Type B pancreatic cell (in vitro differentiated cells): ENCODE measurements at places on chromosomes 5 and 9. TPM values are rescaled to one million over a fixed set of nuclear protein-coding genes. Genes with fewer than 3 reads are reported as not detected.

GRCh38 chr5:14450018-14450524 lies 131.5 kb upstream of the OTULINL start:
- H3K36me3 ChIP-seq, result peaks cover 15% of the 10 kb centered on the region
- H3K27ac ChIP-seq, result peak overlapping the region; percentile 80
- DNase-seq, result no peak
- peaks cover 67% of the 10 kb centered on the region for H3K4me1 ChIP-seq
- H3K4me3 ChIP-seq, result peak overlapping the region; percentile 71
- no peaks in the 10 kb centered on the region for H3K27me3 ChIP-seq

- H3K4me3 ChIP-seq, result no peak overlapping the region
- no peaks in the 10 kb centered on the region for H3K36me3 ChIP-seq
- peaks cover 16% of the 10 kb centered on the region for H3K27me3 ChIP-seq
- H3K27ac ChIP-seq, result no peak overlapping the region
- no peaks in the 10 kb centered on the region for H3K4me1 ChIP-seq
Observed at GRCh38 chr5:156907667-156908066, 55.4 kb downstream of the TIMD4 start.

- no peak overlapping the region for H3K27ac ChIP-seq
- no peaks in the 10 kb centered on the region for H3K4me1 ChIP-seq
- H3K27me3 ChIP-seq, result peaks cover 17% of the 10 kb centered on the region
- no peak for DNase-seq
- no peaks in the 10 kb centered on the region for H3K36me3 ChIP-seq
Observed at GRCh38 chr9:101442736-101443135, 7.2 kb upstream of the ALDOB start.

The LCNL1 gene
- total RNA-seq, result not detected in 2 replicates

The CCDC183 gene
- 2.9 and 6.1 TPM in 2 replicates for total RNA-seq

DNA sequence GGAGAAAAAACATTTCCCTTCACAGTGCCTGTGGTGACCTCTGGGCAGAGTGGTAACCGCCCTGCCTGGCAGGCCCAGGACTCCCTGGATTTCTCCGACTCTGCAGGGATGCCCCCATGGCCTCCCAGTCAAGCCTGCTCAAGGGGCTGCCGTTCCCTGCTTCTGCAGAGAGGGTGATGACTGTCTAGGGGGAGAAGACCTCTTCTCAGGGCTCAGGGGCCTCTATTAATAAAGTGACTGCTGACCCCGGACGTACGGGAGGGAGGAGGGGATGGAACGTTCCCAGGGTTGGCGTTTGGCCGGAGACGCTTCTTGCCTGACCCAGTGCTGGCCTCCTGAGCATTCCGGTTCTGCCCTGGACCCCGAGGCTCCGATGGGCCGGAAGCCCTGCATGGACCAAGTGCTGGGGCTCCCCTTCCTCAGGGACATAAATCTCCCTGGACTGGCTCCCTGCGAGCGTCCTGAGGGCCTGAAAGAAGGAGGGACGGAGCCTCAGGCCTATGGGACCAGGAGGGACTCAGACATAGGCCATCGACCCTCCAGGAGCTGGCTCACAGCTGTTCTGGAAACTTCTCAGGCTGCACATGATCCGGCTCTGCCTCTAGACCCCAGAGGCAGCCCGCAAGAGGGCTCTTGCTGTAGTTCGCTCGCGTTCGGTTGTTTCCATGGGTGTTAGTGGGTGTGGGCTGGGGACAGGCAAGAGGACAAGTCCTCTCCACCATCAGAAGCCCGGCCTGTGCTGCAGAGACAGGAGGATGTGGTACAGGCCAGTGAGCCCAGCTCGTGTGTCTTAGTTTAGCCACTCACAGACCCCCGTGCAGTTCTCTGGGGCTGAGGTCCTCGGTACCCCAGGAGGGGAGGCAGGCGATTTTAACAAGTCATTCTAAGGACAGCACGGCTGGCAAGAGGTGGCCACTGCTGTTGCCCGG lies 8.1 kb upstream of the RNU6ATAC start:
- no peaks in the 10 kb centered on the region for H3K27me3 ChIP-seq
- H3K4me3 ChIP-seq, result no peak overlapping the region
- H3K4me1 ChIP-seq, result peaks cover 13% of the 10 kb centered on the region
- no peak for DNase-seq
- H3K27ac ChIP-seq, result peak overlapping the region; percentile 62

The WDR31 gene
- total RNA-seq, result 5.0 and 6.7 TPM in 2 replicates

GRCh38 chr5:25414742-25415141 lies 770.0 kb upstream of the CDH10 start:
- DNase-seq, result no peak
- no peaks in the 10 kb centered on the region for H3K36me3 ChIP-seq
- H3K4me1 ChIP-seq, result no peaks in the 10 kb centered on the region

The ABLIM3 gene
- 7.8 and 8.0 TPM in 2 replicates for total RNA-seq

DNA sequence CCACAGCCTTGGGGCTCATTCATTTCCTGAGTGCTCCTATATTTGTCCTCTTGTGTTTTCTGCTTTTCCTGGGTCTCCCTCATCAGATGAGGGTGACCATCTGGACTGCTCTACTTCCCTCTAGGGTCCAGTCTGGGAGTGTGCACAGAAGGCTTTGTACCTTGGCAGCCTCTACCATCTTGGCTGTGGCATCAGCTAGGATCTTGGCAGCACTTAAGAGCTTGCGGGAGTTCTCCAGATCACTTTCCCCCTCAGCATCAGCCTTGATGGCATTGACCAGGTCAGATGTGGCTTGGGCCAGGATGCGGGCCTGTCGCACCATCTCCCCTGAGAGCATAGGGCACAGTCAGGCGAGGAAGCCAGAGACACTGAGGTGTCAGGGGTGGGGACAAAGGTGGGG lies 15.8 kb downstream of the TLN1 start:
- H3K27ac ChIP-seq, result no peak overlapping the region
- H3K4me1 ChIP-seq, result no peaks in the 10 kb centered on the region
- H3K4me3 ChIP-seq, result no peak overlapping the region

GRCh38 chr9:117122102-117122501 lies 292.8 kb downstream of the ASTN2 start:
- no peak overlapping the region for H3K4me3 ChIP-seq
- no peaks in the 10 kb centered on the region for H3K36me3 ChIP-seq
- H3K27me3 ChIP-seq, result no peaks in the 10 kb centered on the region

DNA sequence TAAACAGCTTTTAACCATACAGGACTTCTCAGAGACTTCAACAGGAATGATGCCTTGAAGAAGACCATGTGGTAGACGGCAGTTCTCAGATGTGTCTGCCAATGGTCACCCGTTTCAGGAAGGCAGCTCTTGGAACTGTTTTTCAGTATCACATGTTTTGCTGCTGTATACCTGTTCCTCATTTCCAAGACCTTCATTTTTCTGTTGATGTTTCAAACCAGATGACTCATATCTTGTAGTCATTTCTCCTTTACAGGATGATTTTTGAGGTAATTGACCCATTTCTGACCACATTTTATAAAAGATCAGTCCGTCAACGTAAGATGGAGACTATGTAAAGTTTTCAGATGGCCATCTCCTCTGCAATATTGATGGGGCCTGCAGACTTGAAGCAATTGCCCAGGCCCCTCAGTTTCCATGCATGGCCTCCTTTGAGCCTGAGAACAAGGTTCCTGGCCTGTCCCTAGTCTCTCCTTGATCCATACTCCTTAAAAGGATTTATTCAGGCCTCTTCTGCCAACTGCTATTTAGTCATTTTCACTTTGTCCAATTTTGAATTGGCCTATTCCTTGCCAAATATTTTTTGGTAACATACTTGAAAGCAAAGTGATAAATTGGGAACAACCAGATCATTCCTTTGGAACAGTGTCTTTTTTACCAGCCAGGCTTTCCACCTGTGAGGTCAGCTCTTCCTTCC lies 128.6 kb downstream of the PDZD2 start:
- no peaks in the 10 kb centered on the region for H3K36me3 ChIP-seq
- H3K4me3 ChIP-seq, result no peak overlapping the region
- H3K4me1 ChIP-seq, result peaks cover 10% of the 10 kb centered on the region
- DNase-seq, result no peak
- H3K27me3 ChIP-seq, result no peaks in the 10 kb centered on the region
- H3K27ac ChIP-seq, result no peak overlapping the region

DNA sequence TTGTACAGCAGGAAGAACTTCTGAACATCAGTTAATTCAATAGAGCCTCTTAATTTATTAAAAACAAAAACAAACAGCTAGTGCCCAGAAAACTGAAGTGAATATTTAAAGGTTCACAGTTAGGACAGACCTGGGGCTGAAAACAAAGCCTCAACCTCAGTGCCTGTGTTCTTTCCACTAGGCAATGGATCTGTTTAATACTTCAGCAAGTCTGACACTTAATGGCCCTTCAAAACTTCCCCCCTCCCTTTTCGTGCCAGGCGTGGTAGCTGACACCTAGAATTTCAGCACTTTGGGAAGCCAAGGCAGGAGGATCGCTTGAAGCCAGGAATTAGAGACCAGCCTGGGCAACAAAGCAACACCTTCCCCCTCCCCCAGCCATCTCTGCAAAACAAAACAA lies 54.5 kb upstream of the IFNK start:
- H3K4me1 ChIP-seq, result peaks cover 46% of the 10 kb centered on the region
- H3K27me3 ChIP-seq, result no peaks in the 10 kb centered on the region
- no peak overlapping the region for H3K4me3 ChIP-seq
- no peak for DNase-seq
- peaks cover 23% of the 10 kb centered on the region for H3K36me3 ChIP-seq

GRCh38 chr5:17151686-17152085 lies 65.7 kb upstream of the BASP1 start:
- no peak overlapping the region for H3K4me3 ChIP-seq
- H3K27ac ChIP-seq, result no peak overlapping the region
- H3K27me3 ChIP-seq, result no peaks in the 10 kb centered on the region
- no peak for DNase-seq
- H3K36me3 ChIP-seq, result no peaks in the 10 kb centered on the region

GRCh38 chr5:13708432-13708831 lies 236.1 kb downstream of the DNAH5 start:
- H3K36me3 ChIP-seq, result no peaks in the 10 kb centered on the region
- peaks cover 3% of the 10 kb centered on the region for H3K27me3 ChIP-seq
- no peak overlapping the region for H3K27ac ChIP-seq
- no peaks in the 10 kb centered on the region for H3K4me1 ChIP-seq
- no peak overlapping the region for H3K4me3 ChIP-seq
- no peak for DNase-seq

DNA sequence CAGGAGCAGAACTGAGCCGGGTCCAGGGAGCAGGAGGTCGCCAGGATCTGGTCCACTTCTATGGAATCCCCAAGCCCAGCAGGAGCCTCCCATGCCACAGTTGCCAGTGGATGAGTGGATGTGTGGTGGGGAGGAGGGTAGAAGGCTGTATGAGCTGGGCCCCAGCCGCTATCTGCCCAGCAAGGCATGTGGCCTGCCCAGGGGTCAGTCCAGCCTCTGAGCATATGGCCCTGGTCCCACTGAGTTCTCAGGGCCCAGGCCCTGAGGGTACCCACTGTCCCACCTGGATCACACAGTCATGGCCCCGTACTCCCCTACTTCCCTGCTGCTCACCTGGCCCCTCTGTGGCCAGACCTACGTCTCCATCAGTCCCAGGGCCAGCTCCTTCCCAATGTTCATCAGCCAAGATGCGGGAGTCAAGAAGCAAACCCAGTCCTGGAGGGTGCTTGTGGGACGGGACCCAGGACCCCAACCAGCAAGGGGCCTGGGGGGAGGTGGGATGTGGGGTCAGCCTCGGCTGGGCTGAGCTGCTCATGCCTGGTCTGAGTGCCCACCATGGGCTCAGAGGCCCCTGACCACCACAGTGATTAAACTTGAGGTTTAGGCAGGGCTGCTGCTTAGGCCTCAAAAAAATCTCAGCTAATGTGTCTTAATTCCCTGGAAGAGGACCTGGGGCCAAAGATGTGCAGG lies 152.7 kb downstream of the COL23A1 start:
- no peaks in the 10 kb centered on the region for H3K27me3 ChIP-seq
- H3K4me1 ChIP-seq, result peaks cover 36% of the 10 kb centered on the region
- H3K36me3 ChIP-seq, result no peaks in the 10 kb centered on the region
- H3K4me3 ChIP-seq, result no peak overlapping the region
- no peak overlapping the region for H3K27ac ChIP-seq

The LHX3 gene
- 0.10 and 0.90 TPM in 2 replicates for total RNA-seq
